Chondrocyte (in vitro differentiated cells): ENCODE measurements at places on chromosomes 5 and 9. TPM values are rescaled to one million over a fixed set of nuclear protein-coding genes. Genes with fewer than 3 reads are reported as not detected.

GRCh38 chr9:84146893-84147710 lies 166.5 kb downstream of the RMI1 start:
- peaks cover 14% of the 10 kb centered on the region for H3K4me1 ChIP-seq
- H3K4me3 ChIP-seq: no peak overlapping the region
- peak overlapping the region; percentile 58 for H3K27ac ChIP-seq
- H3K27me3 ChIP-seq: peaks cover 13% of the 10 kb centered on the region
- no peak for DNase-seq

DNA sequence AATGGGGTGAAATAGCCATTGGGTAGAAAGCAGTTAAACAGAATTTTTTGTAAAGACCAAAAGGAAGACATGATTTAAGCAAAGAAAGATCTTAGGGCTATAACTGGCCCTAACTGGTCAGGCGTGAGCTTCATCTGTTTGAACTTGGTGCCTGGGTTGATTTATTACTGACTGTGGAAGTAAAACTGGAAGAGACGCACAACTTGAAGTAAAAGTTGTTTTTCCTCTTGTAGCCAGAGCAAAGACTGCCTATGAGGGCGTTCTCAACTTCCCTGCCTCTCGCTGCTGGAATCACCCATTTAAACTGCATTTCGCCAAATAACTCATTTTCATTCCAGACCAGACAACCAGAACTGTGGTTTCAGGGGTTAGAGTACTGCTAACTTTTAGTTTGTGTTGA lies 1.5 kb downstream of the THBS4 start:
- peaks cover 9% of the 10 kb centered on the region for H3K4me1 ChIP-seq
- no peak overlapping the region for H3K27ac ChIP-seq
- H3K27me3 ChIP-seq: peaks cover 74% of the 10 kb centered on the region
- DNase-seq: no peak
- no peak overlapping the region for H3K4me3 ChIP-seq

The LURAP1L gene
- total RNA-seq: 57.0 to 67.4 TPM (median 67.1 TPM) in 3 replicates

The LCN2 gene
- total RNA-seq: not detected in 3 replicates

The ARL10 gene
- total RNA-seq: 24.5 to 37.8 TPM (median 33.7 TPM) in 3 replicates
